T-helper 22 cell (primary cell): ENCODE measurements at places on chromosomes 1 and 21.

DNA sequence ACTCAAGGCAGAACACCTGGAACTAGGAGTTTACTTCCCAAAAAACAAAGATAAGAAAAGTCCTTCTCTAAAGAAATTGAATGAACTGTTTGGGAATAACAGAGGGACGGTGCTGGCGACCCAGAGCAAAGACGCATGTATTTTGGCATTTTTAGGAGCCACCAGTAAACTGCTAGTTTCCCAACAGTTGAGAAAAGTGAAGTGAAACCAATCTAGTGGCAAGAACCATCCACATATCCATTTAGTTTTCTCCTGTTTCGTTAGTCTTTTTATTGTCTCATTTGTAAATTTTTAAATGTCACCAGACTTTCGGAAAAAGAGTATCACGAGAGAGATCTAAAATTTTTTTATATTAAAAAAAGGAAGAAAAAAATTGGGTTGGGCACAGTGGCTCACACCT, 30.2 kb downstream of the ODF2L start:
- no peak for DNase-seq

DNA sequence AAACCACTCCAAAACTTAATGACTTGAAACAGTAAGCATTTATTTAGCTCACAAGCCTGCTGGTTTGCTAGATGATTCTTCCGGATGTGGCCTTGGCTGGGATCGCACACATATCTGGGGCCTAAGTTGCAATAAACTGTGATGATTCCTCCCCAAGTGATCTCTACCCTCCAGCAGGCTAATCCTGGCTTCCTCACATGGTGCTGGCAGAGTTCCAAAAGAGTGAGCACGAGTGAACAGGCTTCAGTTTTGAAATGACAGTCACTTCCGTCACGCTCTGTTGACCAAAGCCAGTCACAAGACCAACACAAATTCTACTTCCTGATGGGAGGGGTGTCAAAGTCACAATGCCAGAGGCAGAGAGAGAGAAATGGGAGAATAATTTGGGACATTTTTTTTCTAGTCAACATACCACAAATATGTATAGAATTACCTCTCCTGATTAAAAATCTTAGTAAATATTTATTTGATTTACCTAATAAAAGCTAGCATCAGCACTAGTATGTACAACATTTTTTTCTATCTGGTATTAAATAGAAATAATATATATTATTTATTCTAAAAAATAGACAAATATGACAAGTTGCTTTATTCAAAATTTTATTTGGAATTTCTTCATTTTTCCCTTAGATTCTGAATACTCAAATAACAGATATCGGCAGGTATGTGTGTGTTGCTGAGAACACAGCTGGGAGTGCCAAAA, 292.7 kb downstream of the TPR start:
- no peak for DNase-seq

- DNase-seq, result no peak
Observed at GRCh38 chr1:83583351-83584014, 415.4 kb downstream of the TTLL7 start.

DNA sequence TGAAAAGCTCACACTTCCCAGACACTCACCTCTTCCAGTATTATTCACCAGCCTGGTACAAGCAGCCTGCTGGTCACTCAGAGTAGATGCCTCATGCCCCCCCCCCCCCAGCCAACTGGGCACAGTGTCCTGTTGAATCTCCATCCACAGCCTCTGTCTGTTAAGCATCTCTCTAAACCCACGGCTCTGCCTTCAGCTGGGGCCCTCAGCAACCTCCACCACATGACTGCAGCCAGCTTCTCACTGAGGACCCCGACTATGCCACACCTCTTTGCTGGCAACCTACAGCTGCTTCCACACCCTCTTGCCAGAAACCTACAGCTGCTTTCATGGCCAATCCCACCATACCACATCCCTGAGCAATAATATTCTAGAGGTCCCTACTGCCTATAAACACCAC, 113.1 kb downstream of the RHOU start:
- no peak for DNase-seq

DNA sequence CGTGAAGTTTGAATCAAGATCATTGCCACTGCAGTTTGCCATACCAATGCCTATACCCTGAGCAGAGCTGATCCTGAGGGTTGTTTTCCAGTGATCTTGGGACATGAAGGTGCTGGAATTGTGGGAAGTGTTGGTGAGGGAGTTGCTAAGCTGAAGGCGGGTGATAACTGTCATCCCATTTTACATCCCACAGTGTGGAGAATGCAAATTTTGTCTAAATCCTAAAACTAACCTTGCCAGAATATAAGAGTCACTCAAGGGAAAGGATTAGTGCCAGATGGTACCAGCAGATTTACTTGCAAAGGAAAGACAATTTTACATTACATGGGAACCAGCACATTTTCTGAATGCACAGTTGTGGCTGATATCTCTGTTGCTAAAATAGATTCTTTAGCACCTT, 78.6 kb downstream of the FMN2 start:
- DNase-seq, result no peak

- DNase-seq, result no peak
Observed at GRCh38 chr1:185433667-185434066, 116.6 kb upstream of the IVNS1ABP start.

DNA sequence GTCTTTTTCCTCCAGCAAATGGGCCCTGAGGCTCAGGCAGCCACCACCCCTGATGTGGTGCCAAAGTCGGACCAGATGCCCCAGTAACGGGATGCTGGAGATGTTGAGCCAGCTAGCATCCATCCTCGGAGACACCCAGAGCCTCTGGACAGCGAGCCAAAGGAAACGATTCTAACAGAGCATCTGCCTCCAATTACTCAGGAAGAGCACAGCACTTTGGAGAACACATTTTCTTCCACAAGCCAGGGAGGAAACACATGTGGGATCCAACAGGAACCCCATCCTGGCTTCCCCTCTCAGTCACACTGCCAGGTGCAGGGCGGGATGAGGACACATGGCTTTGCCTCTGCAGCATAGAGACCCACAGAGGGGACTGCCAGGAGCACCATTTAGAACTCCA, 44.9 kb downstream of the C1orf198 start:
- DNase-seq, result no peak

DNA sequence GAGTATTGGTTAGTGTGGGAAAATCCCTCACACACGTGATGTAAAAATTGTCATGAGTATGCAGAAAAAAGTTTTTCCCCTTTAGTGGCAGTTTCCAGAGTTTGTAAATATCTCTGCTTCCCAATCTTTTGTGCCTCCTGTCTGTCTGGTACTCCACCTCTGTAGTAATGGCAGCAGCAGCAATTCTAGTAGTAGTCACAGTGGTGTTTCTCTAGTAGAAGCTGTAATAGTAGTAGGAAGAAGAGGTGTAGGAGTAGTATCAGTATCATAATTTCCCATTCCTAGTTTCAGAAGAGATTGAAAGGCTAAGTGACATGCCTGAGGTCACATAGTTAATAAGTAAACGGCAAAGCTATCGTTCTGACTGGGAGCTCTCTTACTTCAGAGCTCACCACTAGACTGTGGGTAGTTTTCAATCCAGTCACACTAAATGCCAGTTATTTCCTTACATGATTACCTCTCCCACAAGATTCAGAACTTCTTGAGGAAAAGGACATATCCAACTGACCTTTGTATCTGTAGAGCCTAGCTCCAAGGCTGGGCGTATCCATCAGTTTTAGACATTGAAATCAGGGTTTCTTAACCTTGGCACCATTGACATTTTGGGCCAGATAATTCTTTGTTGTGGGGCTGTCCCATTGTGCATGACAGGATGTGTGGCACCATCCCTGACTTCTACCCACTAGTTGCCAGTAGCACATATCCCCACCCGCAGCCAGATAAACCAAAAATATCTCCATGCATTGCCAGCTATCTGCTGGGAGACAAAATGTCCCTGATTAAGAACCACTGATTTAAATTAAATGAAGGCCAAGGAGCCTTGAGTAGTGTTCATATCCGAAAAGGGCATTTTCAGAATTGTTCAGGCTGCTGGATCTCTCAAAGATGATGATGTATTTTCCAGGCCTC, 135.9 kb downstream of the FGGY start:
- DNase-seq, result no peak

GRCh38 chr1:101203820-101204540, 32.8 kb upstream of the S1PR1 start:
- DNase-seq, result no peak

DNA sequence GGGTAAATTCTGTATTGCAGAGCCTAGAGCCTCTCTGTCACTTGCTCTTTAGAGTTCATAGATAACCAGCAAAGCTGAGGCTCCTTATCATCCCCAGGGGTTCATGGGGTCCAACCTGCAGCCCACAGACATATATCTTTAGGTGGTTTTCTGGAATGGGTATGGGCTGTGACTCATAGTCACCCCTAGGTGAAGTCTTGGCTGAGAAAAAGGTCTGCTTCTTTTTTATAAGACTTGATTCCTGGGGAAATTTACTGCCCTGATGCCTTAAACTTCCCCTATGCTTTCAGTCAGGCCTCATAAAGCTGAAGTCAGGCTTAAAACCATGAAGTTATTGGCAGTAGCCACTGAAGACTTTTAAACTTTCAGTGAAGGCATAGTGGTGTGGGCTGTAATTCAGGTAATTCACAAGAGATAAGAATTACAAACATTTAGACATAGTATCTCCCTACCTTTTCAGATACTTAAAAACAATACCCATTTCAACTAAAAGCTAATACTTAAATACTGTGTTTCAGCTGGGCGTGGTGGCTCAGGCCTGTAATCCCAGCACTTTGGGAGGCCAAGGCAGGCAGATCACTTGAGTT, 46.8 kb downstream of the MACO1 start:
- no peak for DNase-seq

DNA sequence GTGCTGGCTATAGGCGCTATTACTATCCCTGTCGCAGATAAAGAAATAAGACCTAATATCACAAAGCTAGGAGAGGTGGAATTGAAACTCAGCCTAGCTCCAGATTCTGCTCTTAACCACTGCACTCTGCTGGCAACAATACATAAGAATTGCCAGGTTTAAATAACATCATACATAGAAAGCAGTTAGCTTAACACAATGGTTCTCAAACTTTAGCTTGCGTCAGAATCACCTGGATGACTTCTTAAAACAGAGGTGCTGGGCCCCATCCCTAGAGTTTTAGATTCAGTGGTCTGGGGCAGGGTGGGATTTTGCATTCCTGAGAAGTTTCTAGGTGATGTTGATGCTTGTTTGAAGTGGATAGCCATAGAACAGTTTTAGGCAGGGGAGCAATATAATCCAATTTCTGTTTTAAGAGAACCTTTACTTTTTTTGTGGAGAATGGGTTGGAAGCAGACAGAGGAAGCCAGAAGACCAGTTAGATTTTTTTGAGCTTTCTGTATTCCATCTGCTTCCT, 1.1 kb upstream of the POMGNT1 start:
- DNase-seq, result no peak

- no peak for DNase-seq
Observed at GRCh38 chr1:36561361-36561724, 78.6 kb upstream of the CSF3R start.

DNA sequence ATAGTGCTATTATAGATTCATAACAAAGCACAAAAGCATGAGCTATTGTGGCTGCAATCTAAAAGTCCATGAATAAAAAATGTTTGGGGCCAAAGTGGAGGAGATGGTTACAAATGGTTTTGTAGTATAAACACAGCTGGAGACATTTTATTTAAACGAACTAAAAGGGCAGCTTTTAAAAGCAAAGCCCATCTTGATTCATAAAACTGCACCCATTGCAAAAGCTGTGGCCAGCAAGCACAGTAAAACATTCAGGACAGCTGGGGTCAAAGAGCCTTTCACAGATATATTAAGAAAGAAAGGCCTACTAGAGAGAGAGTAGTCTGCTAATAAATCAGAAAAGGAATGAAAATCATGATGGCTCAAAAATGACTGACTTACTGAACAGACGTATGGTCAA, 520.8 kb downstream of the NUF2 start:
- DNase-seq, result no peak

- DNase-seq, result peak; percentile 50
Observed at GRCh38 chr1:204363335-204364114, 3.8 kb upstream of the PLEKHA6 start.

DNA sequence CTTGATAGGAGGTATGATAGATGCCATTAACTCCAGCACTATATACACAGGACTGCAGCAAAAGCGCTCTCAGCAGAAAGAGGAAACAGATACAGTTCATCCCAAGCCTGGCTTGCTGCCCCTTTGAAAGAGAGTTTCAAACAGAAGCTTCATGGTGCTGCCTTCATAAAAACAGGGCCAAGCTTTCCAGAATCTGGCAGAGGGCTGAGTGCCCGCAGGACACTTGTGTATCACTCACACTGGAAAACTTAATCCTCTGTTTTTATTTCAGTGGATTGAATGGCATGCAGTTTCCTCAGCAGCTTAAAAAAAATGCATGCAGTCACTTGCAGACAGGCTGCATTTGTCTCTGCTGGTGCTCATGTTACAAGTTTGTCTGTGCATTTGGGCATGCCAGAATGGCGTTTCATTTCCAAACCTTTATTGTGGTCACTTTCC, 40.4 kb downstream of the KCNJ15 start:
- no peak for DNase-seq

GRCh38 chr1:208533746-208534598, 289.8 kb upstream of the PLXNA2 start:
- DNase-seq, result no peak

DNA sequence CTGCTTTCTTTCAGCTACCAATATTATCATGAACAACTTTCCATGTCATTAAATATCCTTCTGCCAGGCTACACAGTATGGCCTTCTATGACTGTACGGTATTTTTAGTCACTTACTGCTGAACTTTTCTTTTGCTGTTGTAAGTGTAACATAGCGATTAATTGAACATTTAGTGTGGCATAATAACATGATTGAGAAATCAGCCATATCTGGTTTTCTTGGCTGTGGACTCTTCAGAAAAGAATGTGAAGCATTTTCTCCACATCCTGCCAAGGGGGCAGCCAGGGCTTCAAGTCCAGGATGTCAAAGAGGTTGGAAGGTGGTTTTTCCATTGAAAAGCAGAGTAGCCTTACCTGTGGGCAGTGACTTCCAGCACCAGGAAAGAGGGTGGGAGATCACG, 8.8 kb upstream of the AHCYL1 start:
- no peak for DNase-seq

DNA sequence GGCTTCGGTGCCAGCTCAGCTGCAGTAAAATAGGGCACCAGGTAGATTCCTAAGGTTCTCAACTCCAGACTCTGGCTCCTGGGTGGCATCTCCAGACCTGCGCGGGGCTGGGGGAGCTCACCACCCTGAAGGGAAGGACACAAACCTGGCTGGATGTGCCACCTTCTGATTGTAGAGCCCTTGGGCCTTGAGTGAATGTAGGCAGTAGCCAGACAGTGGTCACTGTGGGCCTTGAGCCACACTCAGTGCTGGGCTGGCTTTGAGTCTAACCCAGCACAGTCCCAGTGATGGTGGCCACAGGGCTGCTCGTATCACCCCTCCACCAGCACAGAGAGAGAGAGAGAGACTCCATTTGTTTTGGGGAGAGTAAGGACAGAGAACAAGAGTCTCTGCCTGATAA, 38.0 kb upstream of the SH3GLB1 start:
- DNase-seq, result no peak

- no peak for DNase-seq
Observed at GRCh38 chr21:43634618-43635017, 24.7 kb downstream of the HSF2BP start.

- DNase-seq, result no peak
Observed at GRCh38 chr1:178465011-178465410, 31.8 kb downstream of the CLEC20A start.
